ENCODE measurements at places on chromosomes 3 and 15. TPM values are rescaled to one million over a fixed set of nuclear protein-coding genes. Genes with fewer than 3 reads are reported as not detected.
A peak's percentile ranks its signal among the peaks of the same experiment; 100 is the strongest.

- DNase-seq = no peak
Observed at GRCh38 chr15:64197425-64197824, 34.6 kb upstream of the PPIB start.

GRCh38 chr15:74264081-74264501 is 28.0 kb downstream of the CCDC33 start:
- no peak for DNase-seq

GRCh38 chr3:124227150-124227630 is 235.3 kb upstream of the ROPN1 start:
- DNase-seq = no peak

DNA sequence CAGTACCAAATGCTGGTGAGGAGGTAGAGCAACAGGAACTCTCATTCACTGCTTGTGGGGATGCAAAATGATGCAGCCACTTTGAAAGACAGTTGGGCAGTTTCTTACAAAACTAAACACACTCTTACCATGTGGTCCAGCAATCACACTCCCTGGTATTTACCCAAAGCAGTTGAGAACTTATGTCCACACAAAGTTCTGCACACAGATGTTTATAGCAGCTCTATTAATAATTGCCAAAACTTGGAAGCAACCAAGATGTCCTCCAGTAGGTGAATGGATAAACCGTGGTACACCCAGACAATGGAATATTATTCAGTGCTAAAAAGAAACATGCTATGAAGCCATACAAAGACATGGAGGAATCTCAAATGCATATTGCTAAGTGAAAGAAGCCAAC is 139.1 kb upstream of the SLC6A11 start:
- DNase-seq = no peak

DNA sequence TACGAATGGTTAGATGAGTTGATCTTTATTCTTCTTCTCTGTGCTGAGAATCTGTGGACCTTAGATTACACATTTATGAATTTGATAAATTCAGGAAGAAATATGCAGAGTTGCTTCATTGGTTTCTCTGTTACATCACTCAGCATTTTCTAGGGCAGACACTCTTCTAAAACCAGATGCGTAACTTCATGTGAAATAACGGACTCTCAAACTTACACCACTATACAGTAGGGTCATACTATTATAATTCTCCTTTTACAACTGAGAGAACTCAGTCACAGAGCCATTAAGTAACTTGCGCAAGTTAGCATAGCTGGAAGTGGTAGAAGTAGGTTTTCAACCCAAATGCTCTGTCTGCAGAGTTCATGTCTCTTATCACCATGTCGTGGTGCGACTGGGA is 5.7 kb downstream of the TMEM207 start:
- no peak for DNase-seq

DNA sequence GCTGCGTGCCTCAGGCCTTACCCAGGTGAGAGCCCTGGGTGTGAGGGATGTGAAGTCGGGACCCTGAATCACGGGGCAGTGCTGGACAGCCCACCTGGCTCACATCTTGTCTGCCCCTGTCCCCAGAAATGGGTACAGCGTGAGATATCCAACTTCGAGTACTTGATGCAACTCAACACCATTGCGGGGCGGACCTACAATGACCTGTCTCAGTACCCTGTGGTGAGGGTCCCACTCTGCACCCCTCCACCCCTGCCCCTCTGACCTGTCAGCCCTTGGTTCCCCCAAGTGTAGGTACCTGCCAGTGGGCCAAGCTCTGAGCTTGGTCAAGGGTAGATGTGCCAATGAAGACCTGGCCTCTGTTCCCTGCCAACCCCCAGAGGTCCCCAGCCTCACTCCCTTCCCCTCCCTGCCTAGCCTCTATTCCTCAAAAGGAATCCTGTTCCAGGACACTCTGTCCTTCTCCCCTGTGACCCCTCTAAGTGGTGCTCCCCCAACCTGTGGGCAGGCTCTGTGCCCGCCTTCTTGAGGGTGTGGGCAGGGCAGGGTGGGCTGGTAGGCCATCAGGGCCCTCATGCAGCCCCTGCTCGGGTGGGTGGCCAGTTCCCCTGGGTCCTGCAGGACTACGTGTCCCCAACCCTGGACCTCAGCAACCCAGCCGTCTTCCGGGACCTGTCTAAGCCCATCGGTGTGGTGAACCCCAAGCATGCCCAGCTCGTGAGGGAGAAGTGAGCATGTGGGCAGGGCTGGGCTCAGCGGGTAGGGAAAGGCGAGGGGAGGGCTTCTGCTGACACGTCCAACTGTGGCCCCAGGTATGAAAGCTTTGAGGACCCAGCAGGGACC is 25.1 kb downstream of the NBEAL2 start:
- DNase-seq = no peak

DNA sequence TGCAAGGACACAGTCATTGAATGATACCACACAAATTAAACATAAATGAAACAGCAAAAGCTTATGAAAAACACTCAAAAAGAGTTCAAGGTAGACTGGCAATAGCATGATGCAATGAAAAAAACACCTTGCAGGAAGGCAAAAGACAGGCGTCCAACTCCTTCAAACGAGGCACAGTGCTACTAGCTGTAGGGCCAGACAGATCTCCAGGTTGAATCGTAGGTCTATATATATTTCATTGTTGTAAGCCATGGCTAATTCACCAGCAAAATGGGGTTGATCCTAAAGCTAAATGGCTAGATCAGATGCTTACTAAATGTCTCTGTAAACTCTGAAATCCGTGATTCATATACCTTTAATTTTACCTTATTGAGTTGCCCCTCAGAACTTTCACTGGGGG is 94.2 kb downstream of the THRB start:
- no peak for DNase-seq

GRCh38 chr3:179832333-179832854 is 179.6 kb downstream of the USP13 start:
- DNase-seq = no peak

DNA sequence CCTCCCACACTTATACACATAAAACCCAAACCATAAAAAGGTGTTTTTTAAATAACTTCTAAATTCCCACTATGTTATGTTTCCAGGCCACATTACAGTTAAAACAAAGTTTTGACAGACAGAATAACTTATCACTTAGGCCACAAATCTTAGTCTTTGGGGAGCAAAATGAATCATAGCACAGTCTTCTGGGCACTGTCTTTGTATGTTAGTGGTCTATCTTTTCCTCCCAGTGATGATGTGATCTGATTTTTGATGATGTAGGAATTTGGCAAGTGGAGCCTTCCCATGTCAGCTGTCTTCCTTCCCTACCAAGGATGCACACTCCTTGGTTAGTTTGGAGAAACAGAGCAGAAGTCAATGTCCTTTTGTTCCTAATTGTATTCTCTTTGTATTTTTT is 67.3 kb downstream of the THSD4 start:
- no peak for DNase-seq

DNA sequence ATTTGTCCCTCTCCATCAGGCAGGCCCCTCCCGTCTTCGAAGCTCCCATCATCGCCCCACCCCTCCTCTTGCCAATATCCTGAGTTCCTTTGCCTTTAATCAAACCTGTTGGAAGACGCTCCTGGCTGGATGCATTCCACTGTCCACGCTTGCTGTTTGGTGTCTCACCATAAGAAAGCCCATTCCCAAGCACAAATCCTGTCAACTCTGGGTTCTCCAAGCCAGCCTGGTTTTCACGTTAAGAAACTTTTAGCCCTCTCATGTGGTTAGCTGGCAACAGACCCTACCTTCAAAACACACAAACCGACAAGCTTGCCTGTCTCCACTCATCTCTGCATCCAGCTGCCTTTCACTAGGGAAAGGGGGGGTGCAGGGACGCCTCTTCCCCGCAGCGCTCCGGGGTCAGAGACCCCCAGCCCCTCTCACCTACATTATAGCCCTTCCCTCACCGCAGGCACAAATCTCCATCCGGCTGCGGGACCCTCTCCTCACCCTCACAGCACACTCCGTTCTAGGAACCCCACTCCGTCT is 1.1 kb downstream of the GORASP1 start:
- DNase-seq = no peak

GRCh38 chr3:75985432-75985831 is 200.1 kb upstream of the ZNF717 start:
- no peak for DNase-seq

DNA sequence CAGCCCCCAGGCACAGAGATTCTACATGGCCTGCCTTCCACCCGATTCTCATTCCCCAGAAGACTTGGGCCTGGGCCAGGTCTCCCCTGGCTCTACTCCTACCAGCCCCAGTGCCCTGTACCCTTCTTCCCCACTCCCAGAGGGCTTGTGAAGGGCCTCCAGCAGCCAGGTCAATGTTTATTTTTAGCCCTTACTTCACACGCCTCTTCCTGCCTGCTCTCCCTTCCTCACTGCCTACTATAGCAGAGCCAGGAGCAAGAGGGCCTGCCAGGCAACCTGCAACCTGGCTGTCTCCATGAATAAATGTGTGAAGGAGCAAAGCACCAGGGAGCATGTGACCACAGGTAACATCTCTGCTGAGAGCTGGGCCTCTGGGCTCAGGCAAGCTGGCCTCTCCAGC is 26.4 kb upstream of the APEH start:
- no peak for DNase-seq

DNA sequence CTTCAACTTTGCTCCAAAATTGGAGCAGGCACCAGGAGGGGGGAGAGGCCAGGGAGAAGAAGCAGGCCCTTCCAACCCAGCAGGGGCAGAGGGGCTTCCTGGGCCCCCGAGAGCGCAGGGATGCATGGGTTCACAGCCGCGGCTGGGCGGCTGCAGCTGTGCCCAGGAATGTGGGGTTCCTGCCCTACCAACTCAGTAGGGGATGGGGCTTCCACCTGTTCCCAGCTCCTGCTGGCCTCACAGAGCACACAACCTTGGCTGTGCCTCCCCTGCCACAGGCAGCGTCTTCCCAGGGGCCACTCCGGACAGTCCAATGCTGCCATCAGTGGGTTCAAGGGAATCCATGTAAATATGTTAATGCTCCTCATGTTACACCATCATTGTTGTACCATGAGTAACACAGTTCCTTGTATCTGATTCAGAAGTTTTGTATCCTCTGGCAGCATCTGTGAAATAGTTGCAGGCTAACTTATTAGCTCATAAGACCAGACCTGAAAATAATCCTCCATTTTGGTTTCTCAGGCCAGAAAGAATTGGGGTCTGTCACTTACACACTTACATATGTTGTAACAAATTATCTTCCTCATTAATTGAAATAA is 12.1 kb upstream of the SIAH2 start:
- DNase-seq = no peak

- DNase-seq = no peak
Observed at GRCh38 chr15:32104061-32104995, 74.0 kb downstream of the CHRNA7 start.

- DNase-seq = no peak
Observed at GRCh38 chr3:158747417-158747816, 15.2 kb upstream of the RARRES1 start.

- DNase-seq = peak; percentile 69
Observed at GRCh38 chr3:196055683-196056270, 26.1 kb downstream of the TFRC start.

DNA sequence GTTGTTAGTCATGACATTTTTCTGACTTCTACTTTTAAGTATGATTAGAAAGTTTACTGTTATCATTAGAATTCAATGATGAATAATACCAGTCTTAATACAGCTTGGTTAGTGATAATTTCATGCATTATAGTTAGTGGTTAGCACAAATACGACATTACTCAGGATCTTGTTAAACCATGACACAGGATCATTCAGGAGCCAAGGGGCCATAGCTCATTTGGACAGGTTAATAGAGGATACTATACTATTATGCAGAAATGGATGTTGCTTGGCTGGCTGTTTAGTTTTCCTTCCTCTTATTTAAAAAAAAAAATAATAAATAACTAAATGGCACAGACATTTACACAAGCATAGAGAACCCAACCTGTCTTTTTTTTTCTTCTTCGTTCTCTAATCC is 55.5 kb downstream of the NSUN3 start:
- no peak for DNase-seq

GRCh38 chr3:55701997-55702396 is 214.9 kb upstream of the WNT5A start:
- DNase-seq = no peak

DNA sequence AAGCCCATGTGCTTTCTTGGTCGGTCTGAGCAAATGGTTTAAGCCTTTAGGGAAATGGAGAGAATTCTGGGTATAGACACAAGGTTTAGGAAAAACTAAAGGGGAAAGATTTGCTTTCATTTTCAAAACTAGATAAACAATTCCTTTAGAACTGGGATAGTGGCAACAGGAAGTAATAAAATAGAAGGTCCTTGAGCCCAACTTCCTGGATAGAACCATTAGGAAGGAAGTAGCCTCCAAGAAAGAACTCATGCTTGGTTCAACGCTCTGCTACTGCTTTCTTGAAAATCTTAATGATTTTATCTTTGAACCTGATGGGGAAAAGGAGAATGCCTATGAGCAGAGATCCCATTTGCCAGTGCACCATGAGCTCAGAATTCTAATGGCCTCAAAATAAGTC is 147.0 kb upstream of the THRB start:
- no peak for DNase-seq

DNA sequence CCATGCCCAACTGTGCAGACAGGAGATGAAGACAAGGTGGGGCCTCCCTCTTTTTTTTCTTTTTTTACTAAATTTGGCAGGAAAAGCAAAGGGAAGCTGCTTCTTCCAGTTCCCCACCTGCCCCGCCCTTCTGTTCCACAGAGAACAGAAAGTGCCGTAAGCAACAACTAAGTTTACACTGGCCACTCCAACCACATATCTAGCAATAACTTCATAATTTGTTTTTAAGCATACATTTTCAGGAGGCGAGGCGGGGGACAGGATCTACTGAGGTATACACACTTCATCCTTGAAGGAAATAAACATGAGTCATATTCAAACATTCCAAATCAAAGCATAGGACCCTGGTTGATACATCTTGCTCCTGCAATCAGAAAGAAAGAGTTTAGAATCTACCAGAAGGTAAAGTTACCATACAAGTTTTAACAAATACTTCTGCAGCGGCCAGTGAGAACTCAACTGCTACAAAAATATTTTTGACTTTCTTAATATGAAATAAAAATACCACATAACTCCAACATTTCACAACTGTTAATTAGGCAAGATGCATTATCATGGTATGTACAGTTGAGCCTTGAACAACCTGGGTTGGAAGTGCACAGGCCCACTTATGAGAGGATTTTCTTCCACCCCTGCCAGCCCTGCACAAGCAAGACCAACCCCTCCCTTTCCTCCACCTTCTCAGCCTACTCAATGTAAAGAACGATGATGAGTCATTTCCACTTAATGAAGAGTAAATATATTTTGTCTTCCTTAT is 50.7 kb downstream of the FOXP1 start:
- no peak for DNase-seq

- DNase-seq = no peak
Observed at GRCh38 chr3:123741041-123741511, 143.1 kb downstream of the MYLK start.

Gene PCOLCE2
- 8.2 TPM for total RNA-seq

Gene ARPP19
- total RNA-seq = 42.6 TPM

Gene BBX
- total RNA-seq = 13.0 TPM

Gene KCNAB1
- 0.23 TPM for total RNA-seq

Gene CCNL1
- 39.8 TPM for total RNA-seq

Gene MUSTN1
- 0.38 TPM for total RNA-seq

Gene CDCP1
- 0.53 TPM for total RNA-seq

Gene NOX5
- 0.13 TPM for total RNA-seq

Gene ARNT2
- 0.45 TPM for total RNA-seq

Gene FOXB1
- total RNA-seq = not detected

Gene CCRL2
- total RNA-seq = 0.55 TPM

Gene AGBL1
- total RNA-seq = not detected

Gene ADAMTS17
- total RNA-seq = 22.4 TPM

Measured in left lobe of liver (tissue), 2 donors.